Head of caudate nucleus (tissue), 42 donors: ENCODE measurements at places on chromosomes 16 and 17.

- no peak for DNase-seq
These were observed 3.7 kb upstream of the HSD17B2 start for GRCh38 chr16:82031116-82032084.

GRCh38 chr17:29084541-29085146, 41.7 kb downstream of the PIPOX start:
- no peak for DNase-seq

DNA sequence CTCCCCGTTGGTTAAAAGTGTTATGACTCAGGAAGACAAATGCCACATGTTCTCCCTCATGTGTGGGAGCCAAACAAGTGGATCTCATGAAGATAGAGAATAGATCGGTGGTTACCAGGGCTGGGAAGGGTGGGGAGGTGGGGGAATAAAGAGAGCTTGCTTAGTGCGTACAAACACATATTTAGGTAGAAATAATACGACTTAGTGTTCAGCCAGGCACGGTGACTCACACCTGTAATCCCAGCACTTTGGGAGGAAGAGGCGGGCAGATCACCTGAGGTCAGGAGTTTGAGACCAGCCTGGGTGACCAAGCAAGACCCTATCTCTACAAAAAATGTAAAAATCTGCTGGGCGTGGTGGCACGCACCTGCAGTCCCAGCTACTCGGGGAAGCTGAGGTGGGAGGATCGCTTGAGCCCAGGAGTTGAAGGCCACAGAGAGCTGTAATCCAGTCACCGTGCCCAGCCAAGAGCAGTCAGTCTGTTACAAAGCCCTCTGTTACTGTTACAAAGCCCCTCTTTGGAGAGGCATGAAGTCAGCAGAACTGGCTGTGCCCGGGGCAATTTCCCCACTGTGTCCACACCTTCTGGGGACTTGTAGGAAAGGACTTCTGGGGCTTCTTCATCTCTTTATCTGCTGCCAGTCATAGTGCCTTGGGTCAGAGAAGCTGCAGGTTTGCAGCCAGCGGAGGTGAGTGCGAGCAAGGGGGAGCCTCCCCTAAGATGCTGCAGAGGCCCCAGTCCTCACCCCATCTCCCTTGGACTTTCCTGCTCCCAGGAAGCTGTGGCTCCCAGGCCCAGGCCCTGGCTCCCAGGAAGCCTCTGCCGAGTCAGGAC, 4.3 kb upstream of the ALDH3A1 start:
- DNase-seq, result no peak

- no peak for DNase-seq
These were observed 16.8 kb upstream of the EMP2 start for GRCh38 chr16:10597187-10597601.

GRCh38 chr16:87741700-87742415, 23.9 kb downstream of the KLHDC4 start:
- DNase-seq, result peak; percentile 68

DNA sequence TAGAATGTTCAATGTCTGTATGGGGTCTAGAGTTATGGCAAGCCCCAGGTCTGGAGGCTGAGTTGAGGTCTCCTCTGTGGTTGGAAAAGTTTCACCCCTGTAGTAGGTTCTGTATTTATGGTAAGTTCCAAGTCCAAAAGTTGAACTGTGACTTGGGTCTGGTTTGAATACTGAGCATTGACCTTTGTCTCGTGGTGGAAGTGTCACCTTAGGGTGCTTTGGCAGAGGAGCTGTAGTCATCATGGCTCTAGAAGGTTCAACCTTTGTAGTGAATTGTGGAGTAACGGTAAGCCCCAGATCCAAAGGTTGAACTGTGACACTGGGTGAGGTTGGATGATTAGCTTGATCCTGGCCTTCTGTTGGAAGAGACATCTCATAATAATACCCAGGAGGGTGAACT, 17.6 kb downstream of the RDM1 start:
- DNase-seq, result no peak

DNA sequence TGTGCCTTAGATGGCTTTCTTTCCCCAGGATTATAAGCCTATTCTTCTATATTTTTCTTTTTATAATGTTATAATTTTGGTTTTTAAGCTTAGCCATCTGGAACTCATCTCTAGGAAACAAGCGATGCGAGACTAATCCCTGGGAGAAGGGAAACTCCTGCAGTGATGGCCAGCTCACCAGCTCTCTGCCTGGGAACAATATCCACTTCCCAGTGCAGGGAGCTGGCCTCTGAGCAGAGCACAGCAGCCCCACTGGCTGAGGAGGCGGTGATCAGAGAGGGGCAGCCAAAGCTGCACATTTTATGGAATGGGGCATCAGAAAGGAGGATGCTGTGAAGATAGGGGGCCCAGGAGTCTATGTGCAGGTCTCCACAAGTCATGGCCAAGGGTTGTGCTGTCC, 183.3 kb downstream of the LGALS9B start:
- DNase-seq, result no peak

DNA sequence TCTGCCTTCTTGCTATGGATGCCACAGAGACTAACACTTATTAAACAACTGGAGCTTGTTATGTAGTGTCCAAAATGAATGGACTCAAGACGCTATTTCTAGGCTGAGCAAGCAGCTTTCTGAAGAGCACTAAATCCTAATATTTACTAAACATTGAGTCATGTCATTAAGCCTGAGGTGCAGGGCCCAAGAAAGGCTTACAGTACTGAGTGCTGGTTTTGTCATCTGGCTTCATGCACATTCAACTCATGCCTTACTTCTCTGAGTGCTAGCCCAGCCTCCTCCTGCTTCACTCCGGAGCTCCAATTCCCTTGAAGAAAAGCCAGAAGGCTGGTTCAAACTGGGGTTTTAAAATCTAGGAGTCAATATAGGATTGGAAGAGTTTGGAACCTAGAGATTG, 363.3 kb upstream of the CDH5 start:
- DNase-seq, result no peak

DNA sequence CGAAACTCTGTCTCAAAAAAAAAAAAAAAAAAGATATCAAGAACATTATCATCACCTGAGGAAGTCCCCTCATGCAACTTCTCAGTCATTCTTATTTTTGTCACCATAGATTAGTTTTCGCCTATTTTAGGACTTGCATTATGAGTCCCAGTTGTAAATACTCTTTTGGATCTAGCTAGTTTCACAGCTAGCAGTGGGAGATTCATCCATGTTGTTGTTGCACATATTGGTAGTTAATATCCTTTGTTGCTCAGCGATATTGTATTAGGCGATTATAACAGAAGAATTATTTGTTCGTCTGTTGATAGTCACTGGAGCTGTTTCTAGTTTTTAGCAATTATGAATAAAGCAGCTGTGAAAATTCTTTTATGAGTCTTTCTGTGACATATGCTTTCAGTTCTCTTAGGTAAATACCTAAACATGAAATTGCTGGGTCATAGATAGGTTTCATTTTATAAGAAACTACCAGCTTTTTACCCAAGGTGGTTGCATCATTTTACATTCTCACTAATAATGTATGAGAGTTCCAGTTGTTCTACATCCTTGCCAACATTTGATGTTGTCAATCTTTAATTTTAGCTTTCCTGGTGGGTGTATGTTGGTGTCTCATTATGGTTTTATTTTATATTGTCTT, 40.7 kb upstream of the MAP3K14 start:
- DNase-seq, result no peak

- DNase-seq, result no peak
These were observed 31.8 kb downstream of the TOX3 start for GRCh38 chr16:52515068-52515671.

DNA sequence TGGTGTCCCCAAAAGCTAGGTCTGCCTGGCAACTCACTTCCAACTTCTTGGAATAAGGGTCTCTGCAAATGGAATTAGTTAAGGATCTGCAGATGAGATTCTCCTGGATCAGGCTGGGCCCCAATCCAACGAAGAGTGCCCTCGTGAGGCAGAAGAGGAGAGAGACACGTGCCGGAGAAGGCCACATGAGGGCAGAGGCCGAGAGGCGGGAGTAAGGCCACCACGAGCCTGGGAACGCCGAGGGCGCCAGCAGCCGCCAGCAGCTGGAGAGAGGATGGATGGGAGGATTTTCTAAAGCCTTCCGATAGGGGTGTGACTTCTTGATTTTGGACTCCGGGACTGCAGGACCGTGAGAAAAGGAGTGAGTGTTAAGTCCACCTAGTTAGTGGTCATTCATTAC, 76.3 kb downstream of the JPH3 start:
- DNase-seq, result no peak

- no peak for DNase-seq
These were observed 56.3 kb downstream of the METRNL start for GRCh38 chr17:83135692-83136091.

DNA sequence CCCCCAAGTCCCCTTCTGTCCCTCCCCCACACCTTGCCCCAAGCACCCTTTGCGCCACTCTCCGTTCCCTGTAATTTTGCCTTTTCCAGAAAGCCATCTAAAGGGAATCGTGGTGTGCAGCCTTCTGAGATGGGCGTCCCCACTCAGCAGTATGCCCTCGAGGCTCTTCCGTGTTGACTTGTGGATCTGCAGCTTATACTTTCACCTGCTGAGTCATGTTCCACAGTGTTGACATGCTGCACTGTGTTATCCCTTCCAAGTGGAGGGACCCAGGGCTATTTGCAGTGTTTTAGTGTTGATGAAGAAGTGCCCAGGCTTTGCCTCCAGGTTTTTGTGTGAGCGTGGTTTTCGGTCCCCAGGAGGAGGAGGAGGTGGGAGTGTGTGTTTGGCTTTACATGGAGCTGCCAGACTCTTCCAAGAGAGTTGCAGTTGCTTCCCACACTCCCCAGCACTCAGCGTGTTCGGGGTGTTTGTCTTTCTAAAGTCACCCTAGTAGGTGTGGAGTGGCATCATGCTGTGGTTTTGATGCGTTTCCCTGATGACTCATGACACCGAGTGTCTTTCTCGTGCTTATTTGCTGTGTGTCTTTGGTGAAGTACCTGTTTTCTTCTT, 32.1 kb upstream of the JPT2 start:
- peak; percentile 67 for DNase-seq

- DNase-seq, result no peak
These were observed 6.7 kb downstream of the TOM1L1 start for GRCh38 chr17:54907376-54907775.

- DNase-seq, result no peak
These were observed 7.0 kb downstream of the KSR1 start for GRCh38 chr17:27463235-27463677.

DNA sequence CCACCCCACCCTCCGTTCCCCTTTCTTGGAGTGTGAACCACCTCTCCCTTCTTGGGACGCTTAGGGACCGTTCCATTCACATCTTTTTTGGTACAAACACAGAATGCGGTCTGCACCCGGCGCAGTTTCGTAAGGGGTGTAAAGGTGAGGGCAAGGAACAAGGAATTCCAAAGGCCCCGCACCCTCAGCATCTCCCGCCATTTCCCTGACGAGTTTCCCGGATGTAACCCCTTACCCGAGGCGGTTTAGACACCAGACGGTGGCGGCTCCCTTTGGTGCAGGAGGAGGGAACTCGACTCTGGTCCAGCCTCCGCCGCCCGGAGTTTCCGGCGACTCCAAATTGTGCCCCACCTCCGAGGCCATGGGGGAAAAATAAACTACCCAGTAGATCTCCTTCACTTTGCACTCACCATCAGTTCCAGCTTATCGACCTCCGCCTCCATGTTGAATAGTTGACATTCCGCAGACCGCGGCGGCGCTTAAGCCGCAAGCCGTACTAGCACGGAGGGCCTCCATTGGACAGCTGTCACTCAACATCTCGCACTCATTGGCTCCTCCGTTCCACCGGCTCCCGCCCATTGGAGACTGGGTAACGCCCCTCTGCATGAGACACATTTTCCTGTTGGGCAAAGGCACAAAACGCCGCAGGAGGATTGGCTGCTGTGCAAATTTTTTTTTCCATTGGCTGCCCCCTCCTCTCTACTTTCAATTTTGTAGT, at the start of gene SKA2:
Gene SKA2, minus strand, starts transcription at position 466 of the 718 bp plus-strand sequence. Its CDS starts 23 bp downstream, at position 443.
- peak; percentile 98 for DNase-seq

DNA sequence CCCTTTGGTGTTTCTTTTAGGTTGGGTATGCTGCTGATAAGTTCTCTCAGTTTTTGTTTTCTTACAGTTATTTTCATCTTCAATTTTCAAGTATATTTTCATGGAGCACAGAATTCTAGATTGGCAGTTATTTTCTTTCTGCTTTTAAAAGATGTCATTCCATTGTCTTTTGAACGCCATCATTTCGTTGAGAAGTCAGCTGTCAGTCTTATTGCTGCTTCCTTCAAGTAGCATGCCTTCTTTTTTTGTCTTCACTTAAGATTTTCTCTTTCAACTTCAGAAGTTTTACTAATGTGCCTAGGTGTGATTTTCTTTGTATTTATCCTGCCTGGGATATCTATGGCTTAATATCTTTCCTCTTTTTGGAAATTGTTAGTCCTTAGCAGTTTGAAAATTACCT, 262.2 kb upstream of the PMFBP1 start:
- DNase-seq, result no peak

DNA sequence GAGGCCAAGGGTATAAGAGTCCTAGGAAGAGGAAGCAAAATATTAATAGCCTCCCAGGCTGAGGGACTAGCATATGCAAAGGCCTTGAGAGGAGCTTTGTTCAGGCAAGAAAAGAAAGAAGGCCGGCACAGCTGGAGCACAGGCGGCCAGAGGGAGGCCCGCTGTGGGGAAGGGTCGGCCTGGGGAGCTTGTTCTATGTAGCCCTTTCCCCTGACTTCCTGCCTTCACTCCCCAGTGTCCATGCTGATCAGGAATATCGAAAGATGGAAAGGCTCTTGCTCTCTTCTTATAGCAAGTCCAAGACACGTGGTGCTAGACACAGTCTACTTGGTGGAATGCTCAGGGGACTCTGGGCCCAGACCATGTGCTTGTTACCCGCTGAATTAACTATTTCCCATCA, 27.4 kb upstream of the HAS3 start:
- DNase-seq, result no peak

DNA sequence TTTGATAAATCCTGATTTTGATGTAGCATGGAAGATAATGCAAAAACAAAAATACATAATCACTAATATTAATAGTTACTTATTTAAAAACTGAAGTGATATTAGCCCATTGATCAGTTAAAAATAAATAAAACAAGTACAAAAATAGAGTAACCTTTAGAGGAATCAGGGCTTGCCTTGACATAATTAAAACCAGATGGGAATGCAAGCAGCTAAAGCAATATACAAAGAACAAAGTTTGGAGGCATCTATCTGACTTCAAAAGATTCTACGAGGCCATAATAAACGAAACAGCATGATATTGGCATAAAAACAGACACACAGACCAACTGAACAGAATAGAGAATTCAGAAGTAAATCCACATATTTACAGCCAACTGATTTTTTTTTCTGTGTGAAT, 15.0 kb upstream of the HEATR3 start:
- no peak for DNase-seq

DNA sequence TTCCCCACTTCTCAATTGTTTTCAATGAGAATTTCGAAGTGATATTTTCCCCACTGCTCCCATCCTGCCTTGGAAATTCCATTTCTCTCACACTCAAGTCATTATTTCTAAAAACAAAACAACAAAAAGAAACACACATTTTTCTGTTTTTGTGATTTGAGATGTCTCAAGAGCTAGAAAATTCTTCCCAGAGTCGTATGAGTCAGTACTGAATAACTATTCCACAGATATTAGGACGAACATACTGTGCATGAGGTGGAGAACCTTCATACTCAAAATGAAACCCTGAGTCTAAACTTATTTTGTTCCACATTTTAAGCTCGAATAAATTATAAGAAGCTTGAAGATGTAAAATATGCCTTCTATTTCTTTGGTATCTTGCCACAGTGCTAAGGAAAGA, 204.6 kb downstream of the SLC39A11 start:
- no peak for DNase-seq
